G401 (cell line): ENCODE measurements at places on chromosomes 6 and 20. TPM values are rescaled to one million over a fixed set of nuclear protein-coding genes. Genes with fewer than 3 reads are reported as not detected.

The GNRH2 gene
- not detected in 2 replicates for total RNA-seq

The NKX2-2 gene
- not detected in 2 replicates for total RNA-seq

The FBXO30 gene
- 6.3 and 7.7 TPM in 2 replicates for total RNA-seq

The SLC32A1 gene
- total RNA-seq, result not detected in 2 replicates

The C20orf144 gene
- total RNA-seq, result 0.20 TPM in 1 of 2 replicates, not detected in the other

The TCP11 gene
- not detected in 2 replicates for total RNA-seq

The BPIFB1 gene
- not detected in 2 replicates for total RNA-seq

The PCSK2 gene
- not detected in 2 replicates for total RNA-seq

The CYP21A2 gene
- total RNA-seq, result not detected in 2 replicates

DNA sequence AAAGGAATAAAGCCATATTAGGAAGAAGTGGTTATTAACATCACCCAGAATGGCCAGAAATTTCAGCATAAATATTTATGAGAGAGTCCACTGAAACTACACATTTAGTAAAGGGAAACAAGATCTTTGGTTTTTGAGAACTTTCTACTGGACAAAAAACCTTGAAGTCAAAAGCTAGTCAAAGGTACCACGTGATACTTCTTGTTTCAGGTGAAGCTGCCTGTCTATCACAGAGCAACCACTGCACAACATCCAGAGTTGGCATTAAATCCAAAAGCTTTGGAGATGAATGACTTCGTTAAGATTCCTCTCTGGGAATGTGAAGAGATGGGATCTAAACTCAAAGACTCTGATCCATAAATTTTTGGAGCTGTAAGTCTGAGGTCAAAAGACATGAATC, 137.0 kb downstream of the KCNQ5 start:
- no peak for DNase-seq

GRCh38 chr6:123904228-123904627, 100.6 kb downstream of the NKAIN2 start:
- DNase-seq, result no peak

DNA sequence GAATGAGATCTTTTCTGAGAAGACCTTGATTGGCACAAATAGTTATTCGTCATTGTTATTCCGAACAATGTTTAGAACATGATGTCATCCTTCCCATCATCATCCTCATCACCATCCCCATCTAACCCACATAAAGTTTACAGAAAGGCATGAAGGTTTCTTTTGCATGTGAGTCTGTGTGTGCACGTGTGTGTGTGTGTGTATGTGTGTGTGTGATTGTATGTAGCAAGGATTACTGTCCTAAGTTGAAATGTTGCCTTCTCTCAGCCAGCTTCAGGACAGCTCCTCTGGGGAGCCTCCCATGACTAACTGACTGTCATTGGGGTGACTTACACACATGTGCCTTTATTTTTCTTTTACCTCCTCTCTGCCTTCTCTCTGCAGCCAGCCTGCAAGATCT, 113.5 kb downstream of the SLC22A3 start:
- DNase-seq, result no peak

DNA sequence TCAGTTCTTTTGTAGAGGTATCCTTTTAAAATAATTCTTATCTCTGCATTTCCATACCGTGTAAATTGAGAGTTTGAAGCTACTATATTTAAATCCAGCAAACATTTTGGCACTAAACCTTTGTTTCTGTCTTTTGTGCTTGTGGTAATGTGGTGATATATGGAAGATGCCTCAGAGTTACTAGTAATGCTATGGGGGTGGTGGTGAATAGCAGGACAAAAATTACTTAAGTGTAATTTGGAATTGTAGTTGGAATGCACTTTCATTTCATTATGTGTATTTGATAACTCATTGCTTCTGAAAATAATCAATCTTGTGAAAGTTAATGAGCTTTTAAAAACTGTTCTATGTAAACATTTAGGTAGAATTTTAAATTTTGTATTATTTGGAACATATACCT, 404.5 kb downstream of the PHF3 start:
- no peak for DNase-seq

DNA sequence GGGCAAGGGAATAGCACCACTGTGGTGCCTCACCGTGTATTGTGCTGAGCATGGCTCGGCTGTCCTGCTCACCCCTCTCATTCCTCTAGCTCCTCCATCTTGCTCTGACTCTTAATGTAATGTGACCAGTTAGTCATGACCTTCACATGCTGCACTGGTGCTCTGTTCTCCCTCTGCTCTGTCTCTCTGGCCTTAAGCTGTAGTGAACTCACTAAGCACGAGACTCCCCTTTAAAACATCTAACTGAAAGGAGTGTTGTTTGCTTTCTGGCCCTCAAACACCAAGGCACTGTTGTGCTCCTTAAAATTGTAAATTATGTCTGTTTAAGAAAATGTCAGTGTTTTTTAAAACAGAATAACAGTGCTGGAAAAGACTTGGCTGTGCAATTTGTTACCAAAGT, 140.4 kb downstream of the HDGFL1 start:
- DNase-seq, result no peak

GRCh38 chr6:31636698-31637596, 15.5 kb downstream of the BAG6 start:
- DNase-seq, result no peak

DNA sequence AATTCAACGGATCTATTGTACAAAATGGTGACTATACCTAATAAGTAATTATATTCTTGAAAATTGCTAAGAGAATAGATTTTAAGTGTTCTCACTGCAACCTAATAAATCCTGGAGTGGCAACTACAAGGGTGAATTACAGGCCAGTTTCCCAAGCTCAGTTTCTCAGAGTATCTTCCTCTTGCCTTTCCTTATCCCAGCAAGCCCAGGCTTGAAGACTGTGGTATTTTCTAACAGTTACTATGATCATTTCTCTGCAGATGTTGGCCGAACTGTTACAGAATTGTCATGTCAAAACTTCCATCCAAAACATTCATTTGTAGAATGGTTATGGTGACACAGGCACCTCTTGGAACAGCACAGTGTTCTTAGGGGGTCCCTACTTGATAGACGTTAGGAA, 138.1 kb upstream of the PTCHD4 start:
- no peak for DNase-seq

GRCh38 chr6:147418523-147418922, 90.0 kb upstream of the SAMD5 start:
- DNase-seq, result no peak

- DNase-seq, result peak; percentile 75
Observed at GRCh38 chr6:5132731-5133130, 47.6 kb downstream of the PPP1R3G start.

DNA sequence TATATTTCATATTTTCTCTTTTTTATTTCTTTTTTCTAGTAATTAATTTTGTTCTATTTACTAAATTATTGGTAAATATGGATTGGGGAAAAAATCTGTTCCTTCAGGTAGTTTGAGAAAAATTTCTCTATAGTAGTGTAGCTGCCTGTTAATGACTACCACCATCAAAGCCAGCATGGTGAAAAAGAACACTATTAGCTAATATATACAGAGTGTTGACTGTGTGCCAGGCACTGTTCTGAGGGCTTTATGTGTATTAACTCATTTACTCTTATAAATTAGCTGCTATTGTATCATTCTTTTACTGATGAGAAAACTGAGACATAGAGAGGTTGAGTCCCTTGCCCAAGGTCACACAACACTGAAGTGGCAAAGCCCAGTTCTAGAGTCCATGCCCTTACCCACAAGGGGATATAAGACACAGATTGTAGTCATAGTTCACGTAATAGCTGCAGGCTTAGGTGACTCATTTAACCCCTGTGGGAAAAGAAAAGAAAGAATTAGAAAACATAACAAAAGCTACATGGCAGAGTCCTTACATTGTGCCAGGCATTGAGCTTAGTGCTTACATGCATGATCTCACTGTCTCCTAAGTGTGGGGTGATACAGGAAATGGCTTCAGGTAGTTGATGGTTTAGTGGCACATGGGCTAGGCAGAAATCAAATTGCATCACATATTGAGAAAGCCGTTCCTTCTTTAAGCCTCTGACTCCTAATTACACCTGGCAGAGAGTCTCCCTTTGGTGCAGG, 12.2 kb upstream of the AKIRIN2 start:
- DNase-seq, result no peak

DNA sequence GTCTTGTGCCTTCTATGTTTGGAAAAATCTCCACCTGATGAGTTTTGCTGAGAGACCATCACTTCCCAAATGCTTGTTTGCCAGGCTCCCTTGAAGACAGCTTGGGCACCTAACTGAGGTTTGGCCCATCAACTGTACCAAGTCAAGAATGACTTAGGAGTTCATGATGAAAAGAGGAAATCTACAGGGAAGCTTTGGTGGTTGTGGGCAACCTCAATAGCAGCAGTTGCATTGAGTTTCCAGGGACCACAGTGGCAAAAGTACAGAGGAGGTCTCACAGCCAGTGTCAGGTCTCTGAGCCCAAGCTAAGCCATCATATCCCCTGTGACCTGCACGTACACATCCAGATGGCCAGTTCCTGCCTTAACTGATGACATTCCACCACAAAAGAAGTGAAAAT, 49.7 kb upstream of the PHACTR1 start:
- no peak for DNase-seq

DNA sequence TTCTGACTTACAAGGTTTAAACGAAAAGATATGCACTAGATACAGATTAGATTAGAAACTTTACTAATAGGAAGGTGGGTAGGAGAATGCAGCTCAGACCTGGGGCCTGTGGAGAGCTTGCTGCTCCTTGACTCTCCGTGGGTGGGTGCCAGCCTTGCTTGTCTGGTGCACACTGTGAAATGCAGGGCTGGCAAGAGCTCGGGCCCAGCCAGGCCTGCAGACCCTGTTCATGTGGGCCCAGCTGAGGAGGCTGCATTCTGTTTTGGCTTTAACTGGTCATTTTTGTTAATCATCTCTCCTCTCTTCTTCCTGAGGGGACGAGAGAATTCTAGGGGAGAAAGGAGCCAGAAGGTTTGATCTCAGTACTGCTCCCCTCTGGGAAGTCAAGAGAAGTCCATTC, 325.4 kb downstream of the QKI start:
- DNase-seq, result no peak

DNA sequence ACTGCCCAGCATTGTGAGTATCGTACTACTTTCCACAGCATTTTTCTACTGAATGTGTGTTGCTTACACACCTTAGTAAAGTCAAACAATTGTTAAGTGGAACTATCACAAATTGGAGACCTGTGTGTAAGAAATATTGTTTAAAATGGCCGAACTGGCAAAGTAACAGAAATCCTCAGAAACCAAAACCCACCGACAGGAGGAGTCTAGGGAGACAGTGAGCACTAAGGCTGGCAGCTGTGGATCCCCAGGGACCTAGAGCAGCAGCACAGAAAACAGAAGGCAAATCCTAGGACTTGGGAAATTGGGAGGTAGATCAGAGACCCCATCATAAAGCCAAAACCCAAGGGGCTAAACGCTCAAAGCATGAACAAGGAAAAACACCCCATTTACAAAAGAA, 69.9 kb downstream of the SESN1 start:
- DNase-seq, result no peak

GRCh38 chr6:36627801-36628246, 33.7 kb downstream of the SRSF3 start:
- DNase-seq, result no peak

DNA sequence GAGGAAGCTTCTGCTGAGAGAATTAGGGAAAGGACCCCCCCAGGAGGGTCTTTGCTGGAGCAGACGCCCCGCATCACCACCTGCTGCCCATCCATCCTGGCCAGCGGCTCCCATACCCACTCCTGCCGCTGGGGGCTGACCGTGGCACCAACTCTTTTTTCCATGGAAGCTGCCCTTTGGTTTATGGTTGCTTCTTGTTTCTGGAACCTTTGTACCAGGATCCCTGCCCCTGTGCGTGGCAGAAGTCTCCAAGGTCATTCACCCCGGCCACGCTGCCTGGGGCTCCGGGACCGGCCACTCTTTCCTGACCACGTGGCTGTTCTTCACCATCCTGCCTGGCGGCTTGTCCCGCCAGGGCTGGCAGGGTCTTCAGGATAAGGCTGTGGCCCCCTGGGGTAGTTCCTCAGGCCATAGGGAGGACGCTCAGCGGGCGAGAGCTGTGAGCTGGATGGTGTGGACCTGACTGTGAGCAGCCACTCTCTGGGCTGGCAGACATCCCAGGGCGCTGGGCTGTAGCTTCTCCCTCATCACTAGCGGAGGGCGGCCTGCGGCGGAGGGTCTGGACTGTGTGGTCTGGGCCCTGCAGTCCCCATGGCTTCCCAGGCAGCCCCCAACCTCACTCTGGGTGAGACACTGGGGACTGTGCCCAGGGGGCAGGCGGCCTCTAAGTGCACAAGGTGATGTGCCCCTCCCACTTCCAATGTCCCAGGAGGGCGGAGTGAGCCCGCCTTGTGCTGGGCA, 22.8 kb upstream of the RBBP8NL start:
- no peak for DNase-seq
